ENCODE measurements at places on chromosomes 16 and 17.
A peak's percentile ranks its signal among the peaks of the same experiment; 100 is the strongest.

DNA sequence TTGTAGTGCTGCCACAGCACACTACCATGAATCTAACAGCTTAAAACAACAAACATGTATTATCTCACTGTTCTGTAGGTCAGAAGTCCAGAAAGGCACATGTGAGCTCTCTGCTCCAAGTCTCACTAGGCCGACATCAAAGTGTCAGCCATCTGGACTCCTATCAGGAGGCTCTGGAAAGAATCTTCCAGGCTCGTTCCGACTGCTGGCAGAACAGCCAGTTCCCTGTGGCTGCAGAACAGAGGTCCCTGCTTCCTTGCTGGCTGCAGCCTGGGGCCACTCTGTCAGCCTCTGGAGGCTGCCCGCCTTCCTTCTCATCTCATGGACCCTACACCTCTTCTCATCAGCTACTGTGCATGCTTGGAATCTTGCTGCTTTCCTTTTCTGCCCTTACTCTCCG, 168.9 kb downstream of the CBLN1 start:
- no peak for DNase-seq

DNA sequence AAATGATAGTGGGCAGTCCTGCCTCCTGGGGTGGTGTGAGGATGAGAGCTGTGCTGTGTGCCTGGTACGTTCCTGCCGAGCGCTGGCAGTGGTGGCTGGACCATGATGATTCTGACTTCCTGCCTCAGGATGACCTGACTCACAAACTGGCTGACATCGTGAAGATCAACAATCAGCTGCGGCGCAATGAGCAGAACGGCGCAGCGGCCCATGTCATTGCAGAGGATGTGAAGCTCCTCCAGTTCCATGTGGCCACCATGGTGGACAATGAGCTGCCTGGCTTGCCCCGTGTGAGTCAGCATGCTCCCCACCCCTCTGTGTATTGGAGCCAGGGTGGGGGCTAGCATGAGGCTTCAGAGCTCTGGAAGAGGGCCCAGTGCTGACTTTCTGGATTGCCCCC, 13.1 kb downstream of the POLR2A start:
- DNase-seq = no peak

DNA sequence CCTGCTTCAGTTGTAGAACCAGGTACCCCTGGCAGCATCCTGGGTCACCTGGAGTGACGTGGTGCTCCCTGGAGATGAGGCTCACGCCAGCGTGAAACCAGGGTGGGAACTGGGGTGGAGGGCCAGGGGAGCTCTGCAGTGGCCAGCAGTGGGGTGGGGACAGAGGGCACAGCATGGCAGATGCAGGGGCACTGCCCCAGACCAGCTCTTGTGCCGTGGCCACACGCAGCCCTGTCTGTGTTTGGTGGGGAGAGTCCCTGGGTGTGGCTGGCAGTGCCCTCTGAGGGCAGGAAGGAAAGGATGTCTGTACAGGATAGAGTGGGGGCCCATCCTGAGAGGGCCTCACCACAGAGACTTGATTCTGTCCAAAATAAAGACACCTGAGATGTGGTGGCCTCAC, 24.5 kb downstream of the ZNF750 start:
- no peak for DNase-seq

DNA sequence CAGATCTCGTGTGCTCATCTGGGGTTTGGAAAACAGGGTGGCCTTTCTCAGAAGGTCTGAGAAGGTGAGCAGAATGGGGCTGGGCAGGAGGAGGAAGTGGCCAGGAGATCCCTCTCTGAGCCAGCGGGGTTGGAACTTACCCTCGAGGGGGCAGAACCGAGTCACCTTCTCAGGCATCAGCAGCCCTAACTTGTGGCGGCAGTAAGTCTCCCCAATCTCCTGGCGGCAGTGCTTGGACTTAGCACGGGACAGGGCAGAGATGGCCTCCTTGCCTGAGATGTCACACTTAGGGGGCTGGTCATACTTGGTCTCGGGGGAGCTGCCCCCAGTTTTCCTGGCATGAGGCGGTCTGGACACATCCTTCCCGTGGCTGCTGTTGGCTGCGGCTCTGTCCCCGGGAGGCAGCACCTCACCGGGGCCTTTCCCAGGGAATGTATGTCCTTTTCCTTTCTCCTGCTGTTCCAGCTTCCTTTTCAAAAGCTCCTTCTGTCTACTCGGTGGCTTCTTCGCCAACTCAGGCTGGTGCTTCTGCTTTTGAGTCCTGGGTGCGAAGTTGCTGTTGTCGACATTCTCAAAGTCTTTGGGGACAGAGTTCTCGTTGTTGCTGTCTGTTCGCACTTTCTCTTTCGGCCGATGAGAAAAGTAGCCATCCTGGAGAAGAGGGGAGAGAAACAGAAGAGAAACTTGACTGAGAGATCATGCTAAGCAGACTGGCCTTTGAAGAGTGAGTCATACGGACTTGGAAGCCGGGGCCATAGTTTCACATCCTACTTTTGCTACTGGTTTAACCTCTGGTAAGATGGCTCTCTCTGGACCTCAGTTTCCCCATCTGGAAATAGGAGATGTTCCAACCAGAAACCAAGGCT, 211.7 kb downstream of the XYLT1 start:
- DNase-seq = no peak

DNA sequence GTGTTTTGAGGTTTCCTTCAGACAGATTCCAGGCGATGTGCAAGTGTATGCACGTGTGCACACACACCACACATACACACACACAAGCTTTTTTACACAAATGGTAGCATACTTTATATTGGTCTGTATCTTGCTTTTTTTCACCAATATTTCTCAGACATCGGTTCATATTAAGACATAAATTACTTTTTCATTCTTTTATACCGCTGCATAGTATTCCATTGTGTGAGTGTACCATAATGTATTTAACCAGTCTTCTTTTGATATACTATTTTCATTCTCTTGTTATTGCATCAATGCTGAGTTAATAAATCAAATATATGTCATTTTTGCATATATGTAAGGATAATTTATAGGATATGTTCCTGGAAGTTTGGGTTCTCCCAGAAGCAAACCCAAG, 22.4 kb upstream of the ITGAX start:
- DNase-seq = no peak

DNA sequence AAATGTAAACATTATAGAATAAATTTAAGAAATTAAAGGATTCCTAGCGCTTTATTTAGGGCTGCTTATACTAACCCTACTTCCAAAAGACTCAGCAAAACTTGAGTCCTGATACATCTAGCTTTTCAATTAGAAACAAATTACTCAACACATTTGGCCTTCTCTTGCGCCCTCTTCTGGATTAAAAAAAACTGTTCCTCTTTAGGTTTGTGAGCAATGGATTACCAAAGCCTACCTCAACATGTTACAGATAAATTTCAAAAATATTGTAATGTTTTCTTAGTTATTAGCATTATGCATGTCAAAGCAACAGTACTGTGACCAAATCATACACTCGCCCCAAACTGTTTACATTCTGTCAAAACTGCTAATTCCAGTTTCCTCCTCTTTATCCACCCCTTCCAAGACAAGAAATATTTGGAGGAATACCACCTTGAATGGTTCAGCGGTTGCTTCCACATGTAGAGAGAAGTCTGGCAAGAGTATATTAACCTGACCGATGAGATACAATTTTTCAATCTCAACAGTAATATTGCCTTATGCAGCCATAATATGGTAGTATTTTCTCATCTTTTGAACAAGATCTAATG, 2.7 kb downstream of the NUFIP2 start:
- peak; percentile 92 for DNase-seq

GRCh38 chr17:75077496-75078283, 10.1 kb upstream of the SLC16A5 start:
- no peak for DNase-seq

GRCh38 chr17:6501359-6501758, 55.0 kb downstream of the PITPNM3 start:
- DNase-seq = no peak

DNA sequence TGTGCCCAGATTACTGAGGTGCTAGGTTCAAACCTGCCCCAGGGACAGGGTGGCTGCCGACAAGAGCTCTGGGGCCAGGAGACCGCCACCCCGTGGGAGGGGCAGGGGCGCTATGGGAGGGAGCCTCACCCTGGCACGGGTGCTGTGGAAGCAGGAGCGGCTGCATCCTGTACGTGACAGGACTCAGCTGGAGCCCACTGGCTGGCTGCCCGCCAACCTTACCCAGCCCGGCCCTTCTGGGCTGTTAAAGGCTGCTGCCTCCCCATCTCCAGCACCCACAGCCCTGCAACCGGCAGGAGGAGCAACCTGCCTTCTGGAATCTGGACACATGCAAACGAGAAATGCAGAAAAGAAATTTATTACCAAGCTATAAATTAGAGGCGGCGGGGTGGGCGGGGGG, 11.2 kb downstream of the PAM16 start:
- no peak for DNase-seq
